Upper lobe of right lung (tissue), 1 donor: ENCODE measurements at places on chromosomes 4 and X.

DNA sequence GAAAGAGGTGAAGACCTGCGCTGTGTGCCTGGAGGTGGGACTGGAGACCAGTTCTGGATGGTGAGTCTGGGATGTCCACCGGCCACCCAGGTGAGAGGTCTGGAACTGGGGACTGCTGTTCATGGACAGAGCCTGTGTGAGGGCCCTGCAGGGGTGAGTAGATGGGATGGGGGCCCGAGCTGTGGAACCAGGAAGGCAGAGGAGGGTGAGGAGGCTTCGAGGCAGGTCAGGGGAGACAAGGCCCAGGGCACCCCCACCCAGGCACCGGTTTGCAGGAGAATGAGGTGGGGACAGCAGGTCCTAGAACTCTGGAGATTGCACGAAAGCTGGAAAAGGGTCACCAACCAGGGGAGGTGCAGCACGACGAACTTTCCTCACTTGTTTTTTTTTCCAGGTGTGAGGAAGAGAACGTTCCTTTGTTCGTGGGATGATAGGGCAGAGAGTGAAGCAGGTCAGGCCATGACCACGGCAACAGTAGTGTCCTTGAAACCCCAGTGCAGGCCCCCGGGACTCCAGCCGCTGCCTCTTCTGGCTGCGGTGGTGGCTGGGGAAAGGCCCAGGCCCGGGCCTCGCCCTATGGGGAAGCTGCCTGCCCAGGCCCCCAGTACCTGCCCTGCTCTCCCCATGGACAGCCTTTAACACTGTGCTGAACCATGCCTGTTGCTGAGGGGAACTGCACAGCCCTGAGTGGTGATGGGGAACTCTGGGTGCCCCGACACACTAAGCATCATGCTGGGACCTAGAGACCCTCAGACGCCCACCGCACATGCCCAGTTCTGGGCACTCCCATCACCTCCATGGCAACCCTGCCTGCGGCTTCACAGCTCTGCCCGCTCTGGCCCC, 22.9 kb downstream of the TNIP2 start:
- H3K4me1 ChIP-seq: no peaks in the 10 kb centered on the region
- peaks cover 43% of the 10 kb centered on the region for H3K36me3 ChIP-seq
- H3K27me3 ChIP-seq: no peaks in the 10 kb centered on the region
- no peak overlapping the region for H3K27ac ChIP-seq
- DNase-seq: peak; percentile 53
- H3K4me3 ChIP-seq: no peak overlapping the region

- no peaks in the 10 kb centered on the region for H3K27me3 ChIP-seq
- no peaks in the 10 kb centered on the region for H3K36me3 ChIP-seq
- H3K4me1 ChIP-seq: no peaks in the 10 kb centered on the region
- DNase-seq: no peak
- no peak overlapping the region for H3K4me3 ChIP-seq
- H3K27ac ChIP-seq: no peak overlapping the region
Measured at GRCh38 chr4:60589425-60589824, 610.7 kb upstream of the ADGRL3 start.

- H3K36me3 ChIP-seq: no peaks in the 10 kb centered on the region
- no peaks in the 10 kb centered on the region for H3K27me3 ChIP-seq
- no peak overlapping the region for H3K4me3 ChIP-seq
- DNase-seq: no peak
- no peak overlapping the region for H3K27ac ChIP-seq
- H3K4me1 ChIP-seq: no peaks in the 10 kb centered on the region
Measured at GRCh38 chr4:19092797-19093196, 1071.2 kb upstream of the LCORL start.

GRCh38 chr4:139896091-139896604, 230.5 kb downstream of the MGST2 start:
- no peak for DNase-seq
- no peaks in the 10 kb centered on the region for H3K36me3 ChIP-seq
- H3K27me3 ChIP-seq: no peaks in the 10 kb centered on the region
- H3K4me3 ChIP-seq: no peak overlapping the region
- no peak overlapping the region for H3K27ac ChIP-seq
- peaks cover 8% of the 10 kb centered on the region for H3K4me1 ChIP-seq

GRCh38 chr4:6987588-6987961, 55.6 kb upstream of the TADA2B start:
- no peak for DNase-seq
- peaks cover 56% of the 10 kb centered on the region for H3K4me1 ChIP-seq
- H3K27ac ChIP-seq: peak overlapping the region; percentile 71
- H3K36me3 ChIP-seq: no peaks in the 10 kb centered on the region
- H3K4me3 ChIP-seq: peak overlapping the region; percentile 66
- no peaks in the 10 kb centered on the region for H3K27me3 ChIP-seq

GRCh38 chrX:155148724-155149537, 67.3 kb upstream of the VBP1 start:
- H3K27me3 ChIP-seq: no peaks in the 10 kb centered on the region
- H3K4me3 ChIP-seq: no peak overlapping the region
- no peak overlapping the region for H3K27ac ChIP-seq
- H3K36me3 ChIP-seq: no peaks in the 10 kb centered on the region
